ENCODE measurements at places on chromosomes 11 and 22.

- DNase-seq: no peak
Observed at GRCh38 chr11:70389201-70389600, 9.1 kb upstream of the CTTN start.

GRCh38 chr11:129724866-129725265 is 90.8 kb upstream of the TMEM45B start:
- no peak for DNase-seq

DNA sequence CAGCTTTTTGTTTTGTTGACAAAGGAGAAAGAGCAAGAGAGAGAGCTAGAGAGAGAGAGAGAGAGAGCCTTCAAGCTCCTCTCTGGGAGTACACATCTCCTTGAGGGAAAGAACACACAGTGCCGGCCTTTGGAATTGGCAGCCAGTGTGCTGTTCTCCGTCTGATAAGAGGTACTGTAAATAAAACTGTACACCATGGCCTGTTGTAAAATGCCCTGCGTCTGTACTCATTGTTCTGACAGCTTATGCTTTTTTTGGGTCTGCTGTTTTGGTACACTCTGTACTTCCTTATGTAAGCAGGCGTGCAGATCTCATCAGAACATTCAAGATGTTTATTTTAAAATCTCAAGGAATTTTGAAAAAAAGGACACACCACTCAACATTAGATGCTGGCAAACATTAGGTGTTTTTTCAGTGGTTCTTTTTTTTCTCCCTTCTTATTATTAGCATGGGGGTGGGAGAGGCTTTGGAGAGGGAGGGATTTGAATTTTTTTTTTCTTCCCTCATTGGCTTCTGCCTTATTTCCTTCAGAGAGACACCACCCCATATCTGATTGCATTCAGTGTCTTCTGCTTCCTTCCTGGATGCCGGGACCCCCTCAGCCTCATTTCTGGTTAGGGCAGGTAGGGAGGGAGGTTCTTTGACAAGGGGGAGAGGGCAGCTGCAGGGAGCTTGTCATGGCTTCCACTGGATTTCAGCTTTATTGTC is 116.8 kb upstream of the NNMT start:
- no peak for DNase-seq

GRCh38 chr11:9787981-9788521 is 124.2 kb downstream of the SWAP70 start:
- no peak for DNase-seq

DNA sequence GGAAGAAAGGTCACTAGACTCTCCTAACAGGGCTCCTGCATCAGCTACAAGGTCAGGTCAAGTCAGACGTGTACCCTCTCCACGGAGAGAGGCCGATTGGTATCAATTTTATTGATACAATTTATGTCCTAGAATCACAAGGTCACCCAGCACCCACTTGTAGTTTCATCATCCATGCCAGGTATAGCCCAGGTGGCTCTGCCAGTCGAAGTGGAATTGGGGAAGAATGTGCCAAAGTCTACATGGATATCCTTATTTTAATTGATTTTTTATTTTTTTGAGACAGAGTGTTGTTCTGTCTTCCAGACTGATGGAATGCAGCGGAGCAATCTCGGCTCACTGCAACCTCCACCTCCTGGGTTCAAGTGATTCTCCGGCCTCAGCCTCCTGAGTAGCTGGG is 334.1 kb downstream of the SHANK2 start:
- DNase-seq: no peak

- no peak for DNase-seq
Observed at GRCh38 chr11:64120951-64121569, 44.9 kb downstream of the MACROD1 start.

DNA sequence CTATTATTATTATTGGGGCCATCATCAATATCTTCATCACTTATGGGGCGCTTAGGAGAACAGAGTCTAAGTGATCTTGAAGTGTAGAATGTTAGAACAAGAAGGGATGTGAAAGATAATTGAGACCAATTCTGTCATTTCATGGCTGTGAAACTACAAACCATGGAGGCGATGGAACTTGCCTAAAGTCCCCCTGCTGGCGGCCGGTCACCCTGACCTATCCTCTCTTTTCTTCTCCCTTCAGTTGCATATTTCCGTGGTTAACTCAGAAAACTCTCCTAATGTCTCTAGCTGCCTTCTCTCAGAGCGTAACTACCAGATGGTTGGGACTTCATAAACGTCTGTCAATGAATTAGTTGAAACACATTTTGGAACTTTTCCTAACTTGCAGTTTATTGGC is 6.6 kb upstream of the OR4B1 start:
- DNase-seq: no peak

GRCh38 chr11:115393950-115394349 is 110.3 kb downstream of the CADM1 start:
- no peak for DNase-seq

DNA sequence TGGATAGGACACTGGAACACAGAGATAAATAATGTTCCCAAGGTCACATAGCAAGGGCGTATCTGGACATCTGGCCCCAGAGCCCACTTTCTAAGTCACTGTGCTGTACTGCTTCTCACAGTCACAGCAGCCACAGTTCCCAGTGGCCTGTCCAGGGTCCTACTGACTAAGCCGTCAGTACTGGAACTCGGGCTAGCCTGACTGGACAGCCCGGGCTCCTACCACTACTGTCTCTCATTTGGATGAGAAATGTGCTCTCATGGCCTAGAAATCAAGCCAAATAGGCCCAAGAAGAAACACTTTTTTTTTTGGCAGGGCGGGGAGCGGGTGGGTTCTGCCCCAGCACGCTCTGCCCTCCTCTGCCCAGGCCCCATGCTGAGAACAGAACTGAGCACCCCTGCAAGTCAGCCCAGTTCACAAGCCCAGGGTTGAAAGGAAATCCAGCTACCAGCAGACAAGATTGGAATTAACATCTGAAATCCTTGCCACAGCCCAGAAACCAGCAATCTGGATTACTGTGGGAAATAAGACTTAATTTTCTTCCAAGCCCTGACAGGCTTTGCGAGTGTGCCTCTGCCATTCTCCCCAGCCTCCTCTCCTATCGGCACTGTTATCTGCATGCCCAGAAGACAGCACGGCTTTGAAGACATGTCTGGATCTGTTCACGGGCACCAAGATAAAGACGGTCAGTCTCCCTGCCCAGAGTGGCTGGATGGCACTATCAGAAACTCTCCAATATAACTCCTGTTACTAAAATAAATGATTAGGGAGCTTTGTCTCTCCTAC is 182.9 kb upstream of the NCAM1 start:
- no peak for DNase-seq

DNA sequence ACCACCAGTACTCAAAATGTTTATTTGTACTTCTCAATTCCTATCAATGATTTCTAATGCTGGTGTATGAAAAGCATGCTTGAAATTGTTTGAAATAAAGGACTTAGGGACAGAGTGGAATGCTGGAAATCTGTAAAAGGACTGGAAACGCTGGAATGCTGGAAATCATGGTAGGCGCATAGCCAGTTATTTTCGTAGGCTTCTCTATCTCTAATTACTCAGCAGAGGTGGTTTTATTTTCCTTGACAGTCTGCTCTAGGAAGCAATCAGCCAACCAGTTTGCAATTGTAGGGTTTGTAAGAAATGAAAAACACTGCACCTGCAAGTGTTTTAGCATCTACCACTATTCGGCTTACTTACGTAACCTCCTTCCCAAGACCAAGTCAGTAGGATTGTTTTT is 788 bp downstream of the LIN7C start:
- DNase-seq: no peak

DNA sequence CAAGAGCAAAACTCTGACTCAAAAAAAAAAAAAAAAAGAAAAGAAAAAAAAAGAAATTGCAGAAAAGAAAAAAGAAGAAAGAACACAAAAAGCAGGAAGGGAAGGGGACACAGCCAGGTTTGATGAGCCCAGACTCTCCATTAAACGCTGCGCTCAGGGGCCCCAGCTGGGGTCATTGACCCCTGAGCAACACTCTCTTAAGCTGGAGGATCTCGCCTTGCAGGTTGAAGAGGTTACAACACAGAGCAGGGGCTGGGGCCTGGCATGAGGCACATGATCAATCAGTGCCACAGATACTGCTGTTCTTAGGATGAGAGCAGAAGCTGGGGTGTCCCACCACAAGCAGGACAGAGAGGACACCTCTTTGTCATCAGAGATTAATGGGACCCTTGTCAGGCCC is 7.8 kb downstream of the FGF3 start:
- no peak for DNase-seq

DNA sequence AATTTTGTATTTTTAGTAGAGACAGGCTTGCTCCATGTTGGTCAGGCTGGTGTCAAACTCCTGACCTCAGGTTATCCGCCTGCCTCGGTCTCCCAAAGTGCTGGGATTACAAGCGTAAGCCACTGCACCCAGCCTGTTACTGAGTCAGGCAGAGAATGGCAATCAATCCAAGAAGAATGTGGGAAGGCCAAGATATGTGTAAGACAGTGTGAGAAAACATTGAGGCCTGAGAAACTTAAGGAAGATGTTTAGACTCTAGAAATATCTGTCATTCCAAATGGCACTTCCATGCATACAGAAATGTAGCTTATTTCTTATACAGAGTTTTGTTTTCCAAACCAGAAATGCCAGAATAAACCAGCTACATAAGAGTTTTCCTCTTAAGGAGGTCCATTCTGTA is 248.5 kb downstream of the ETS1 start:
- DNase-seq: no peak

DNA sequence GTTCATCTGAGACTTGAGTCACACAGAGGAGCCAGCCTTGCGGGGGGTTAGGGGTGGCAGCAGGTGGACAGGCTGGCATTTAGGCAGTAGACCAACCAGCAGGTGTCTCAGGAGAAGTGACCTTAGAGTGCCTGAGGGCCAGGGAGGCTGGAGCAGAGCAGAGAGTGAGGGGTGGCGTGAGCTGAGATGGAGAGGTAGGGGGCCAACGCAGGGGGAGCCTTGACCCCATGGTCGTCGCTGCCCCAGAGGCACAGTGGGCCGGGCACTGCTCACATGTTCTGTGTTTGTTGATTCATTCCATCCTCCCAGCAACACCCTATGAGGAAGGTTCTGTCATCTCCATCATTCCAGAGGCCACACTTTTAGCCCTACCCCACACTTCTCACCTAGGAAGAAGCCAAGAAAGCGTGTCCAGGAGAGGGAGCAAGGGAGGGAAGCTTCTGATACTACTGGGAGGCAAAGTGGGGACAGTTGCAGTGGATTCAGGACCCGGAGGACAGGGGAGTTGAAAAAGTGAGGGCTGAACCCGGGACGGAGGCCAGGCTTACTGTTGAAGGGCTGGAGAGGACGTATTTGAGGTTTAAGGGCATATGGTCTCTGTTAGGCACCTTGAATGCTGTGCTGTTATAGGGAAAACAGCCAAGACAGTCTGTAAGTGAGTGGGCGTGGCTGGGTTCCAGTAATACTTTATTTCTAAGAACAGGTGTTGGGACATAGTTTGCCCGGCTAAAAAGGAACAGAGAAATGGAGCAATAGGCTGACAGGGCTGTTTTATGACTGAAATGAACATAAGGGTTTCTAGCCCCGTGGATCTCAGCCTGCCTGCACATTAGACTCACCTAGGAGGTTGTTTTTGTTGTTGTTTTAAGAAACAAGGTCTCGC is 7.3 kb downstream of the SART1 start:
- DNase-seq: no peak

GRCh38 chr11:3077189-3077836 is 20.1 kb upstream of the CARS1 start:
- no peak for DNase-seq

GRCh38 chr11:113974741-113975470 is at the start of gene HTR3A:
TSS of gene HTR3A (plus strand) at chr11:113975108. CDS start at chr11:113975326, 218 bp downstream.
- no peak for DNase-seq

- DNase-seq: no peak
Observed at GRCh38 chr11:17591293-17591692, 44.2 kb downstream of the OTOG start.

DNA sequence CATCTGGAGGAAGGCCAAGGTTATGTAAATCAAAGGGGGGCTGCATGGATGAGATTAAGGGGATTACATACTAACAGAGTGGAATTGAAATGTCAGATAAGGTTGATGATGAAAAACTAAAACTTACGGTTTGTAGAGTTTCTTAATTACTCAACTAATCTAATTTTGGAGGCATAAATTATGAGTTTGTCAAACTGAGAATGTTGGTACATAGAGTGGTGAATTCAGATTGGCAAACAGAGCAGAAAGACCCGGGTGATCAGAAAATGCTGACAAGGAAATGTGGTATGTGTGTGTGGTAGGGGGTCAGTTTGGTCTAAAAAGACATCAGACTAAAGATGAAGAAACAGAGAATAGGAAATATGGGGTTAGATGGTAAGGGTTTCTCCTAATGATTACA is 11.0 kb downstream of the MS4A6E start:
- no peak for DNase-seq

DNA sequence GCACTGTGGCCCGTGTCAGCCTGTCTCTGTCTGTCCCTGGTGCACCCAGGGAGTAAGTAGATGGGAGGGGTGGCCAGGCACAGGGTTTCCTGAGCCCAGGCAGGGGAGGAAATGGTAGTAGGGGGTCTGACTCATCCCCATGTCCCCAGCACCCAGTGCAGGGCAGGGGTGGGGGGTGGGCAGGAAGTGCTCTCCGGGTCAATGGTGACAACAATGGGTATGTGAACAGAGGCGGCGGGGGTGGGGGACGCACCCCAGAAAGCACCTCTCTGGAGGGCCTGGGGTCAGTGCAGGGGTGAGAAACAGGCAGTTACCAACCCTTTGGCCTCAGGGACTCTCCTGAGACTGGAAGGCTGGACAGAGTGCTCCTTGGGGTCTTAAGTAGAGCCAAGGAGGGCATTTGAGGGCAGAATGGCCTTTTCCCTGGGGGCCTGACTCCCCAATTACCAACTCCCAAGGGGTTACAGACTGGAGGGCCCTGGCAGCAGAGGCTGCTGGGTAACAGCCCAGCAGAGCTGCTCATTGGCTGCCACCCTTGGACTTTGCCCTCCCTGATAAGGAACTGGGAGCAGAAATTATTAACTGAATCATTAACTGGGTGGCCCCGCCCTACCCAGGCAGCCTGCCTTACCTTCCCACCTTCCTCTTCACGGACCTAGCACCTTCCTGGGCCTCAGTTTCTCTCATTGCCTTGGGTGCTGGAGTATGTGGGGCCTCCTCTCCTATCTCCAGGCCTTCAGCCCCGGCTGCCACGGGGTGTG is 4.2 kb downstream of the MYRF start:
- DNase-seq: no peak

DNA sequence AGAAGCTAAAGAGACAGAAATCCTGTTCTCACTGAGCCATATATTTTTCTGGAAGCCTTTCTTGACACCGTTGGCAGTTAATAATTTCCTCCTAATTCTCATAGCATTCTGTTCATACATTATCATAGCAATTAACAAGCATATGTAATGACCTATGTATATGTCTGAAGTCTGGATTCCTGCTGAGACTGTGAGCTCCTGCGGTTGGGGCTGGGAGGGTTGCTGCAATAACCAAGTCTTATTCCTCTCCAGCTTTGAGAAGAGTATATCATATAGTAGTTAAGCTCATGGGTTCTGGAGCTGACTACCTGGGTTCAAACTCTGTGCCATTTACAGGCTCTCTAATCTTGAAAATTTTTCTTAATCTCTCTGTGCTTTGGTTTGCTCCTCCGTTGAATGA is 175.2 kb downstream of the MAML2 start:
- DNase-seq: no peak

Data from activated CD4-positive, CD25-positive, alpha-beta regulatory T cell (primary cell).